ENCODE measurements at places on chromosomes 7 and 10. TPM values are rescaled to one million over a fixed set of nuclear protein-coding genes. Genes with fewer than 3 reads are reported as not detected.

DNA sequence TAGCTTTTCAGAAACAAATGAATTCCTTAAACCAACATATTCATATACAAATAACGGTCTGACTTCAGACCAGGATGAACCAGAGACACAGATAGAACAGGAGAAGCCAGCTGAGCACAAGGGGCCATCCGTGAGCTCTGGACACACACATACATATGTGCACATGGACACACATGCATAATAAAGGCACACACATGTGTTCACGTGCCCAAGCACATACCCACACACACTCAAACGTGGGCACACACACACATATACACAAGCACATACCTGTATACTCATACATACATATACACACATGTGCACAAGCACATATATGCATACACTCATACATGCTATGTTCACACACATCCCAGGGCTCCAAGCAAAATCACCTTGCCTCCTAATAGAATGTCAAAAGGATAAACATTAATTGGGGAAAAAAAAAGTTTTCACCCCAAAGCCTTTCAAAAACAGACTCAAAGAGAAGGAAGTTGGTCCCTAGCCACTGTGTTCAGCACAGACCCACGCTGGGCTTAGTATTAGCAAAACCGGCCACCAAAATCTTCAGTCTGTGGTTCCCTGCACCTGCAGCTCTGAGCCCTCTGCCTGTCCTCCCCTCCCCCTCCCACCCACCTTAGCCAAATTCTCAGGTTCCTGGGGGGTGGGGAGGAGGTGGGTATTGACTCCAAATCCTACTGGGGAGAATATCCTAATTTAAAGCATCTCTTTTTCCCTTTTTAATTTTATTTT lies 100.4 kb upstream of the MACROH2A2 start:
- no peak for DNase-seq

GRCh38 chr7:108463613-108464012 lies 7.4 kb upstream of the NRCAM start:
- no peak for DNase-seq

- DNase-seq: no peak
Measured at GRCh38 chr10:79333513-79333912, 13.8 kb upstream of the PPIF start.

DNA sequence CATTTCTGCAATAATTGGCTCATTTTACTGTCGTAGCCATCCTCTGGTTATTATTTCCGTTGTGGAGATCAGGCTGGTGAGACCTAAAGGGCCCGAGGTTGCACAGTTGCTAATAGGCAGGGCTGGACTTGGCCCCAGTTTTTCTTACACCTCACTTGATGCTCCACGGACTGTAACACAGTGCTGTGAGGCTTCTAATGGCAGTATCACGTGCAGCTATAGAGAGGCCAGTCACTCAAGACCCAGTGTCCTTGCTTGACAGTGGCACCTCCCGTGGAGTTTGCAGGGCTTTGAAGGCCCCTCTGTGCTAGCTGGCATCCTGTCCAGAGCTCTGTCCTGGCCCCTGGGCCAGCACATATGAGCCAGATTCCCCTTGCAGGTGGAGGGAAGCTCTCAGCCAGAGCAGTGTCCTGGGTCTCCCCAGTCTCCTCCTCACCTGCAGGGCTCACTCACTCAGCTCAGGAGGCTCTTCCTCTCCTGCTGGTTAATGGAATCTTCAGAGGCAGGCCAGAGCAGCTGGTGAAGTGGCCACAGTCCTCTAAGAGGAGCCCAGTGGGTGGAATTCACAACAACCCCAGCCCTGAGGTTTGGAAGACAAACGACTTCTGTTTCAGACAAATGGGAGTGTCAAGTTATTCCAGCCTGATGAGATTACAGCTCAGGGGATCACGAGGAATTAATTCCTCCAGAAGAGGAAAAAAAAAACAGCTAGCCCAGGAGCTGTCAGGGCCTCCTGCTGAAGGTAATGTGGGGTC lies 114.2 kb upstream of the FAM180A start:
- no peak for DNase-seq

DNA sequence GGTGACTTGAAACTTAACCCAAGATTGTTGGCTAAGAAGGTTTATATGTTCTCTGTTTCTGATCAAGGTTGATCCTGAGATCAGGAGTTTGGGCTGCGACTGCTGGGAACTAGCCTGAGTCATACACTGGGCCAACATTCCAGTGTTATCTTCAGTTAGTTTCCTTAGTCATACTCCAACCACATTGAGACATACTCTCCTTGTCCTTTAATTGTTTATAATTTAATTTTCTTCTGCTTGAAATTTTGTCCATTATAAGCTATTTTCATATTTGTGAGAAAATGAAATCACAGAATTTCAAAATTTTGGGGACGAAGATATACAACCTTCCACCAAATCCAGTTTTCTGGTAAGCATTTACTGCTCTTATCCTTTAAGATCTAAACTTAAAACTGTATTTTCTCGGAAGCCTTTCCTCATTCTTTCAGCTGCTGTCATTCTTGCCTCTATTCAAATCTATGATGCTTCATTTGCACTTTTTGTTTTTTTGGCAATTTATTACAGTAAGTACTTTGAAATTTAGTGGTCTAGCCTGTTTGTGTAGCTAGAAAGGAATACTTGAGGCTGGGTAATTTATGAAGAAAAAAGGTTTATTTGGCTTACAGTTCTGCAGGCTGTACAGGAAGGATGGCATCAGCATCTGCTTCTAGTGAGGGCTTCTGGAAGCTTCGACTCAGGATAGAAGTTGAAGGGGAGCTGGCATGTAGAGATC lies 63.4 kb upstream of the POT1 start:
- no peak for DNase-seq

The RRP12 gene
- 10.9 TPM for total RNA-seq

DNA sequence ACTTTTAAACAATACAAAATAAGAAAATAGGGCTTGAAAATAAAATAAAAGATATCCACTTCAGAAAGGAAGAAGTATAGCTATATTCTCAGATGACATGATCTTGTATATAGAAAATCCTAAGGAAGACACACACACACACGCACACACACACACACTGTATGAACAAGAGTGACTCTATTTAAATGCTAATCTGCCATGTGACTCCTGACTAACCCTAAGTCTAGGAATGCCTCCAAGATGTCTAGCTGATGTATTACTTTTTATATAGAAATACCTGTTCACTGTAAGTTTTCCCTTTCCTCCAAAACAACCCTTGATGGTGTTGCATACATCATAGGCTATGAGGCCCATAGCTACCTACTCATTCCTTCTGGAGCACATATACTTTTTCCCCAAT lies 173.1 kb upstream of the LRRTM3 start:
- no peak for DNase-seq

The EPO gene
- total RNA-seq: not detected

- DNase-seq: no peak
Measured at GRCh38 chr7:95476072-95476847, 9.5 kb upstream of the ASB4 start.

DNA sequence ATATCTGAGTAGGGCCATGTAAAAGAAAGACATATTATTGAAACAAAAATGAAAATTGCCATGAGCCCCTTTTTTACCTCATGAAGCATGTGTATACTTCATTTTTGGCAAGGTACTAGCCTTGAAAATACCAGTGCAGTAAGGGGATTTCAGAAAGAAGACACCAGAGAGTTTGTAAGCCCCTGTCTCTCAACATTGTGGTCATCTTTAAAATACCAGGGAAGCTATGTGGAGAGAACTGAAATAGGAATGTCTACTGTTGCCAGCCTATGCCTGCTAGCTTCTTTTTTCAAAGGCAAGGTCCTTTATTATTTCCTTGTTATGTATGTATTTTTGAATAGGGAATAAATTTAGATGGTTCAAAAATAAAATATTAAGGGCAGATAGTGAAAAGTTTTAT lies 57.8 kb downstream of the CASD1 start:
- no peak for DNase-seq

All from Right ventricle myocardium superior (tissue), 1 donor.